A172 (cell line): ENCODE measurements at places on chromosomes 2 and 18.
A peak's percentile ranks its signal among the peaks of the same experiment; 100 is the strongest.

DNA sequence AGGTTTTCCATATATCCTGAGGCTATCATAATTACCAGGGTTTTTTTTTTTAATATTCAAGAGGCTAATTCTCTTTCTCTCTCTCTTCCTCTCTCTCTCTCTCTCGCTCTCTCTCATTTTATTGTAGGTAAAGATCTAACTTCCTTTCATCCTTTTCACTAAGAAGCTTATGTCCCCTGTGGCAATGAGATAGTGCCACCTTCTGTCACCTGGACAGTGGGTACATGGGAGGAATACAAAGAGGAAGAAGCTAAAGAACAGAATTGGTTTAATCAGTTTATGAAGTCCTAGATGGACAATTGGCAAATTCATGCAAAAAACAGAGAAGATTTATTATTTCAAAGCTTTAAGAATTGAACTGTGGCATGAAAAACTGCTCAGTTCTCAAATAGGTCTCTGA lies 1582.3 kb upstream of the TMEFF2 start:
- DNase-seq, result no peak

DNA sequence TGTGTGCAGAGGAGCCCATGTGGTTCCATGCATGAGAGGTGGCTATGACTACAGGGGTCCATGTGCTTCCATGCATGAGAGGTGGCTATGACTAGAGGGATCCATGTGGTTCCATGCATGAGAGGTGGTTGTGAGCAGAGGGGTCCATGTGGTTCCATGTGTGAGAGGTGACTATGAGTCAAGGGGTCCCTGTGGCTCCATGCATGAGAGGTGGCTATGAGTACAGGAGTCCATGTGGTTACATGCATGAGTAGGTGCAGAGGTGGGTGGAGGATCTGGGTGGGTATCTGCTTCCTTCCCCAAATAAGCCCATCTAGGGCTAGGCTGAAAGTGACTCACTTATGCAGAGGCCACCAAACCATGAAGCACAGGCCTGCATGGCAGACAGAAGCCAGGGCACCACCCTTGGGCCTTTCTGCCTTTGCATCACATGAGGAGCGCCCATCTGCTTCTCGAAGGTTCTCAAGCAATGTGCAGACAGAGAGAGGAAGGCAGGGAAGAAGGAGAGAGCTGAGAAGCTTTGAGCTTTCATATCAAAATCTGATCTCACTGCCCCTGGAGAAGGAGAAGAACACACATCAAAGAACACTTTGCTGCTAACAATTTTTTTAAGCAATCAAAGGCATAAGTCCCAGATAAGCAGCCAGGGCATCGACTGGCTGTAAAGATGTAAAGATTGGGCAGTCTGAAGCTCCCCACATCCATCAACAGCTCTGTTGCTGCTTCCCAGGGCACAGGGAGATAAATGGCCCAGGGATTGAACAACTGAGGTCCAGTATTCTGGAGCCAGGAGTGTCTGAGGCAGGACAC lies 137.6 kb downstream of the TNS1 start:
- no peak for DNase-seq

GRCh38 chr2:158659483-158659882 lies 135.6 kb upstream of the DAPL1 start:
- no peak for DNase-seq

GRCh38 chr18:78659748-78660147 lies 319.9 kb upstream of the SALL3 start:
- no peak for DNase-seq

- DNase-seq, result peak; percentile 23
Observed at GRCh38 chr2:128237081-128237534, 81.6 kb downstream of the HS6ST1 start.

- DNase-seq, result peak; percentile 62
Observed at GRCh38 chr2:156892467-156893281, 364.8 kb upstream of the GALNT5 start.

DNA sequence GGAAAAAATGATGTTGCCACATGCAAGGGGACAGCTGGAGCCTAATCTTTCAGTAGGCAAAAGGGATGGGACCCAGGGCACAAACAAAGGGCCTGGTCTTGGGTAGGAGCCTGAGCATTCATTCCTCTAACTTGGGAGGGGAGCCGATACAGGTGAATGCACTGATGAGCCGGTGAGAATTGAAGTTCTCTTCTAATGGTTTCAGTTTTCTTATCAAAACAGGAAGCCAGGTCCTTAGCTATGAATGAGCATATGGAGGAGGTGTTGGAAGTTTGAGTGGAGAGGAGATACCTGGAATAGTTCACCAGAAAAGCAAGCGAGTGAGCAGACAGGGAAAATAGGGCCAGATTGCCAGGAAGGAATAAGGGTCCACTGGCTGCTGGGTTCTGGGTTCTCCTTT lies 10.1 kb downstream of the DPP4 start:
- no peak for DNase-seq

DNA sequence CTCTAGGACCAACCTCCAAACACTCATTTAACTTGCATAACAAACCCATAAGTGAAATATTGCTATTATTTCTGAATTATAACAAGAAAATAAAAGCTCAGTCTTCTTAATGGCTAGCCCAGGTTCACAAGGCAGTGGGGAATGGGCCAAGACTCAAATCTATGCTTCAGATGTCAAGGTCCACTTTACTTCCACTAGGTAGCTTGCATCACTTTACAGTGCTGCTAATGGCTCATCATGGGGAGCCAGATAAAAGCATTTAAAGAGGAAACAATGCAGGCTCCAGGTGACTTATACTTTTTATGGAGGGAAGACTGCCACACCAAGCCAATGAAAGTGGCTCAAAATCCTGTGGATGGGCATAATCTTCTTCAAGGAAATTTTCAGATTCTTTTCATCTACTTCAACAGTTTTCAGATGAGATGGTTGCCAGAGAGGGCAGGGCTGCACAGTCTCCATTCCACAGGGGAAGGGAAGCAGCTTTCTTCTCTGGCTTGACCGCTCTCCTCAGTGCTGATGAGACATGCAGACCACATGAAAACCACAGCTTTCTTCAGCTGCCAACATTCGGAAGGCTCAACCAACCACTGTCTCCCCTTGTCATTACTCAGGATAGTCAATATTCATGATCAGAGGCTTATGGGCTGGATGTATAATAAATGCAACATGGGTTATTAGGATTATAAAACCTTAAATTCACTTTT lies 361.9 kb upstream of the MEX3C start:
- no peak for DNase-seq

DNA sequence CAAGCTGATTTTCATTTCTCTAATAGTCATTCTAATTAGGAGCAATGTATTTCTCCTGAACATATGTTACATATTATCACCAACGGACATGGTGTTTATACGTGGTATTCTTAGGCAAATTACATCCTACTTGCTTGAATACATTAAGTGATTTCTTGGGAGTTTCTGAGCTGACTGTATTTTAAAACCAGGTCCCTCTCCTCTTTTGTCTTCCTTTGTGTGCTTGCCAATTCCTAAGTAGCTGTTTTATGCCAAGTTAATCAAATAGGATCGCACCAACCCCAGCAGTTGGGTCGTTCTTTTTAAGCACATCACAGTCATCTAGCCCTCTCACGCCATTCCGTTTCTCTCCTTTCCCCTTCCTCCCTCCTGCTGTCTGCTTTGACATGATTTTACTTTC lies 75.4 kb upstream of the MAP2 start:
- DNase-seq, result no peak

- DNase-seq, result no peak
Observed at GRCh38 chr2:101433465-101433864, 41.4 kb downstream of the RFX8 start.

GRCh38 chr18:54181856-54182602 lies 42.4 kb downstream of the MBD2 start:
- DNase-seq, result no peak

- no peak for DNase-seq
Observed at GRCh38 chr18:49319590-49319989, 140.9 kb downstream of the DYM start.

DNA sequence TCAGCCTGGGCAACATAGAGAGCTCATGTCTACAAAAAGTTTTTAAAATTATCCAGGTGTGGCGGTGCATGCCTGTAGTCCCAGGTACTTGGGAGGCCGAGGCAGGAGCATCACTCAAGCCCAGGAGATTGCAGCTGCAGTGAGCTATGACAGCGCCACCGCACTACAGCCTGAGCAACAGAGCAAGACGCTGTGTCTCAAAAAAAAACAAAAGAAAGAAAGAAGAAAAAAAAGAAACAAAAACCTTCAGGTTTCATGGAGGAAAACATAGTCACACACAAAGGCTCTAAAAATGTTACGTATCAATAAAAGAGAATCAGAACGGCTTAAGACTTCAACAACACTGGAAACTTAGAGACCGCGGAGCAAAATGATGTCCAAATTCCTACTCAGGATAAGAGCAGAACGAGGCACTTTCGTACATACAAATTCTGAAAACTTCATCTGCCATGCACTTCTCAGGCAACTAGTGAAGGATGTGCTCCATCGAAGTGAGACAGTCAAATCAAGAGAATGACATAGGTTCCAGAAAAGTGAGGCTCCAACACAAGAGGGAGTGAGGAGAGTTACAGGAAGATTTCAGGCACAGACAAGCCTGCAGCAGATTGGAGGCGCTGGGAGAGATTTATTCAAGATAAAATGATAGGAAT lies 4.4 kb downstream of the HDLBP start:
- DNase-seq, result no peak

- DNase-seq, result no peak
Observed at GRCh38 chr2:33929467-33929866, 330.4 kb upstream of the FAM98A start.

DNA sequence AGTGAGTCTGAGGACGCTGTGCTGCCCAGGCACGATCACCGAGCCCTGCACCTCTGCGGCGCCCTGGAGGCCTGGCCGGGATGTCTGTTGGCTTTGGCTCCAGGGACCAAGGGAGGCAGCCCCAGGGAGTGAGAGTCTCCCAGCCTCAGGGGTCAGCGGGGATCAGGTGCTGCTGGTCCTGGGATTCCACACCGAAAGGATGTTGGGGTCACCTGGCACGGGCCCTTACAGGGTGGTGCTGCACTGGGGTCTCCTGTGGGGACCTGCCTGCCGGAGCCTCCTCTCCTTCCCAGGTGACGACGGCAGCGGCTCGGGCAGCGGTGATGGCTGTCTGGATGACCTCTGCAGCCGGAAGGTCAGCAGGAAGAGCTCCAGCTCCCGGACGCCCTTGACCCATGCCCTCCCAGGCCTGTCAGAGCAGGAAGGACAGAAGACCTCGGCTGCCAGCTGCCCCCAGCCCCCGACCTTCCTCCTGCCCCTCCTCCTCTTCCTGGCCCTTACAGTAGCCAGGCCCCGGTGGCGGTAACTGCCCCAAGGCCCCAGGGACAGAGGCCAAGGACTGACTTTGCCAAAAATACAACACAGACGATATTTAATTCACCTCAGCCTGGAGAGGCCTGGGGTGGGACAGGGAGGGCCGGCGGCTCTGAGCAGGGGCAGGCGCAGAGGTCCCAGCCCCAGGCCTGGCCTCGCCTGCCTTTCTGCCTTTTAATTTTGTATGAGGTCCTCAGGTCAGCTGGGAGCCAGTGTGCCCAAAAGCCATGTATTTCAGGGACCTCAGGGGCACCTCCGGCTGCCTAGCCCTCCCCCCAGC lies 30.5 kb downstream of the GPC1 start:
- no peak for DNase-seq
